Activated T-cell treated with anti-CD3 and anti-CD28 coated beads, Interleukin-2, amount 50 U/mL, for 24 hours (primary cell): ENCODE measurements at places on chromosomes 11 and 22.

DNA sequence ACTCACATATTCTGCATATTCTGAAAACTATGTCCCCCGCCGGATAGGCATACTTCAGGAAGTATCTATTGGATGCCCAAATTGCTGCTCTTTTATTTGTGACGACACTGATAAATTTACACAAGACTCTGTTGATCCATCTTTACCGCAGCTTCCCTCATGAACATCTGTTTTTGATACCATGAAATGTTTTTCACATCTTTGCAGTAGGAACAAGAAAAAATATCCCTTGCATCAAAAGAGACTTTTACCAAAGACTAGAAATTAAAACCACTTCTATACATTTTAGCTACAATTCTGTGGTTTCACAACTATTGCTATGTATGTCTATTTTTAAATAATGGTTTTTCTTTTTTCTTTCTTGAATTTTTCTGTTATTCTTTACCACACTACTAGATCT lies 15.3 kb downstream of the POU2AF2 start:
- no peak for DNase-seq

GRCh38 chr22:39537975-39538374 lies 5.4 kb upstream of the RPS19BP1 start:
- DNase-seq = no peak

GRCh38 chr22:39469681-39470450 lies 13.1 kb downstream of the MGAT3 start:
- DNase-seq = no peak

GRCh38 chr11:125201525-125202141 lies 37.1 kb downstream of the PKNOX2 start:
- DNase-seq = no peak

- no peak for DNase-seq
Observed at GRCh38 chr22:46568102-46568809, 30.8 kb upstream of the CELSR1 start.

- DNase-seq = no peak
Observed at GRCh38 chr11:60786811-60787567, 1.9 kb downstream of the MS4A10 start.

- no peak for DNase-seq
Observed at GRCh38 chr22:17780116-17780740, 6.0 kb upstream of the BID start.

GRCh38 chr11:613369-613968 lies 2.3 kb downstream of the IRF7 start:
- DNase-seq = peak; percentile 84

- DNase-seq = no peak
Observed at GRCh38 chr11:99015634-99016454, 4.9 kb upstream of the CNTN5 start.

GRCh38 chr22:19598054-19598855 lies 74.0 kb upstream of the CLDN5 start:
- DNase-seq = no peak

DNA sequence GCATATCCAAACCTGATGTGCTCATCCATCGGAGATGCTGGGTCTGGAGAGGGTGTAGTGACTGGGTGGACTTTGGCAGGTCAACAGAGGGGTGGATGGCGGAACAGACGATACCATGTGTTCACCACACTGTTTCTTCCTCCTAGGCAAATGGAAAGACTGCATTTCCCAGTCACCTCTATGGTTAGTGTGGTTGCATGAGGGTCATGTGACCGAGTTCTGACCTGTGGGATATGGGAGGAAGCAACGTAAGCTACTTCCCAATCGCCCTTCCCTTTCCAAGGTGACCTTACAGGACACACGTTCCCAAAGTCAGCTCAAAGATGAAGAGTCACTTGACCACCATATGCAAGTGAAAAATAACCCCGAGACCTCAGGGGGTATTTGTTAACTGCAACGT lies 27.7 kb downstream of the TSPAN32 start:
- no peak for DNase-seq

DNA sequence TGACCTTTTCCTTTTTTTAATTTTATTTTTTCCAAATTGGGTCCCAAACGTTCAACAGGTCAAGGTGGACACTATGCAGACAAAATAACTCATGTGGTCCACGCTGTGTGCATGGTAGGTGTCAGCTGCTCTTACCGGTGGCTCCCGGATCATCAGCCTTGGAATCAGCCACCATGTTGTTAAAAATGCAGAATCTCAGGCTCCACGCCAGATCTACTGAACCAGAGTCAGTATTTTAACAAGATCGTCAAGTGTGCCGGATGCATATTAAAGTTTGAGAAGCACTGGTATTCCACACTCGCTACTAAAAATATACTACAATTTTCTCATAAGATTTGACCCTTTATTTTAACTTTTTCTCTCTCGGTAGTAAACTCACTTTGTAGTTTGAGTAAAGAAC lies 553 bp upstream of the LDLRAD3 start:
- no peak for DNase-seq

GRCh38 chr11:108672113-108672512 lies 7.2 kb downstream of the DDX10 start:
- no peak for DNase-seq

GRCh38 chr22:37953062-37953436 lies 352 bp downstream of the C22orf23 start:
- DNase-seq = no peak

GRCh38 chr11:84310268-84310667 lies 1024.1 kb upstream of the CCDC90B start:
- DNase-seq = no peak

GRCh38 chr11:20003351-20003750 lies 156.9 kb downstream of the DBX1 start:
- DNase-seq = no peak

DNA sequence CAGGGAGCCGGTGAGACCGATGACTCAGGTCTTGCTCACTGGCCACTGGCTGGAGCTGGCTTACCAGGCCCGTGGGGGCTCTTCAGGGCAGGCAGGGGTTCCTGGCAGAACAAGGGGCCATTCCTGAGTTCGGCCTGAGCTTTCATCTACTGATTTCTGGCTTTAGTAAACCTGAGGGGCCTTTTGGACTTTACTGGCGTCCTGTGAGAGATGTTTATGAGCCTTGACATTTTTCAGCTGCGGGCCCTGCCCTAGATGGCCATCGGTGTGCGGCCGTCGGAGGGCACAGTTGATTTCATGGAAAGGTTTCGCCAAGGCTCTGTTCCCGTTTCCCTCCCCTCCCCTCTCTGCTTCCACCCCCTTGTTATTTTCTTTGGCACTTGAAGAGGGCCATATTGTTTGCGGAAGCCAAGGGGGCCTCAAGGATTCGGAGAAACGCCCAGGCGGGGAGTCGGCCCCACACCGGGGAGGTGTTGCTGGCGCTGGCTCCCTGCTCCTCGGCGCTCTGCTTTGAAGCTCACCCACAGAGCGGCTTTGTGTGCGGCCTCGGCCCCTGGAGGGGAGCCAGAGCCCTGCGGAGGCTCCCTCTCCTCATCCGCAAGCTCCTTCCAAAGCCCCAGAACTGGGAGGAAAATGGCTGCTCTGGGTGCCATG lies 17.7 kb downstream of the ELF5 start:
- DNase-seq = no peak

- peak; percentile 38 for DNase-seq
Observed at GRCh38 chr11:83006877-83007330, 64.8 kb downstream of the RAB30 start.
